Psoas muscle (tissue), 8 donors: ENCODE measurements at places on chromosomes 13 and 19. TPM values are rescaled to one million over a fixed set of nuclear protein-coding genes. Genes with fewer than 3 reads are reported as not detected.

Gene MAP4K1
- total RNA-seq, result 0.67 TPM

Gene ZSCAN1
- not detected for total RNA-seq

Gene OR7C1
- total RNA-seq, result not detected

Gene GRIN2D
- 0.07 TPM for total RNA-seq

Gene BRME1
- total RNA-seq, result 0.27 TPM

Gene TNFSF9
- 1.2 TPM for total RNA-seq

Gene PSG2
- not detected for total RNA-seq

Gene KL
- 0.95 TPM for total RNA-seq

Gene STAP2
- total RNA-seq, result 1.8 TPM

Gene ZNF709
- total RNA-seq, result not detected

Gene GSX1
- total RNA-seq, result not detected

Gene NANOS2
- total RNA-seq, result not detected
